ENCODE measurements at places on chromosomes 3 and 15.

DNA sequence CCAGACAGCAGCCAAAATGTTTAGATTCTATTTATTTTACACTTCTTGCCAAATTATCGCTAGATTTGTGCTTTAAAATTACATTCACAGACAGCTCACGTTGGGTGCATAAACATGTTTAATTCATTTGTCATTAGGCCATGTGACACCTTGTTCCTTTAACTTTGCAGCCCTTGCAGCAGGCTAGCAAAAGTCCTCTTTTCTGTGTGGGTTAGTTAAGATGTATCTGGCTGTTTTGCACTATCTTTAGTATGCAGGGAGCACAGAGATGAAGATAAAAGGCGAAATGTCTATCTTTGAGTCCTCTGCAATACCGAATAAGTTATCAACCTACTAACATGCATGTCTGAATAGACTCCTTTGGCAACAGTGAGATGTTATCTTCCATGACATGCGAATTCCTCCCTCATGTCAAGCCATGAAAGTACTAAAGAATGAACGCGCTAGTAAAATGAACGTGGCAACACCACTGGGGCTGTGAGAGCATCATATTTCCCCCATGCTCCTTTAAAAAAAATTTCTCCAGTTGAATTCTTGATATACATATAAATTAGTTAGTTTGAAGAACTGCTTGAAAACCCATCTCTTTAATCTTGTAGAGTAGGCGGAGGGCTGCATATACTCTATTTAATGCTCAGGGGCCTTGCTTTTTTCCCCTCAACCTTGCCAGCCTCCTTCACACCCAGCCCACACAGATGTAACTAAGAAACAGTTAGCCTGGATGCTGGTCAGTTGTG is 620.4 kb upstream of the NR2F2 start:
- no peak for DNase-seq

DNA sequence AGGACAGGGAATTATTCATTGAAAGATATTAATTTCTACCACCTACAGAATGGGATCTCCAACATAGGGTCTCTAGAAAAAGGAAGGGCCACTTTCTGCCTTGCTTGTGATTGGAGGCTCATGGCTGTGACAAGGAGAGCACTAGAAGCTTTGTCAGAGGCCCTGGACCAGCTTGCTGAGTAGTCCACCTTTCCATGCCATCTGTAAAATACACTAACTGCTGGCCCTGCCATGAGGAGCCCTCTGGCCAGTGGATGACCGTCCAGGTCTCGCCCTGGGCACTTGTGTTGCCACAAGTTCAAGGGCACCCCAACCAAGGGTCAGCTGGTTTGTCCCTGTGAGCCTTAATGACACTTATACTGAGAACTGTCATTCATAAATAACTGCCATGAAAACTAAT is 1.6 kb upstream of the SYNM start:
- DNase-seq, result no peak

- no peak for DNase-seq
Measured at GRCh38 chr15:42104095-42104891, 9.9 kb upstream of the PLA2G4D start.

DNA sequence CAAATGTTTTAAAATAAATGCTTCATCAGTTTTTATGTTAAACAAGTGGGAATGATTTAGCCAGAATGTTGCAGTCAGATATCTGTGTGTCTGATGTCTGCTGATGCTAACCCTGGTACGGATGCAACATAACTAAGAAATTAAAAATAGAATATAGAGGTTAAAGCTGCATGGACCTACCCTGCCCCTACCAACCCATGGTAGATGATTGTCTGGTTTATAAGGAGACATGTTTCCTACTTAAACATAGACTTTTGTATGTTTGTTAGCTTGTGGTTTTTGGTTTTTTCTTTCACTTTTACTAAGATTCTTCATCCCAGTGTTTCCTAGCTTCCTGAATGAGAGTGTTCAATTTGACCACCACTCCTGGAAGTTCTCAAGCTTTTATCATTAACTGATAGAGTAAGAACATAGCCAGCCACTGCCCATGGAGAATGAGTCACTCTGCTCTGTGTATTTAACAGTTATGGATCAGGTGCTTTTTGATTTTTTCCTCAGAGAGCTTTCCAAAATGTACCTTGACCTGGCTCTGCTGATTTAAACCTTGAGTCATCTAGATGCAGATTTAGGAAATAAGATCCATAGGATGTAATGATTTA is 70.7 kb upstream of the VEPH1 start:
- DNase-seq, result no peak

- DNase-seq, result no peak
Measured at GRCh38 chr3:72178463-72179106, 393.6 kb upstream of the PROK2 start.
